WTC11 (cell line): ENCODE measurements at places on chromosomes 2 and 18. TPM values are rescaled to one million over a fixed set of nuclear protein-coding genes. Genes with fewer than 3 reads are reported as not detected.

The PSTPIP2 gene
- total RNA-seq, result 1.9 to 2.5 TPM (median 1.9 TPM) in 3 replicates

The GDF7 gene
- 0.18 to 0.55 TPM (median 0.23 TPM) in 3 replicates for total RNA-seq

The PLA2R1 gene
- total RNA-seq, result 0.76 to 1.1 TPM (median 0.92 TPM) in 3 replicates

The TCF4 gene
- total RNA-seq, result 100 to 104 TPM (median 104 TPM) in 3 replicates

The PLGLB1 gene
- 0.44 to 0.55 TPM (median 0.52 TPM) in 3 replicates for total RNA-seq

The FMNL2 gene
- total RNA-seq, result 43.0 to 45.5 TPM (median 43.7 TPM) in 3 replicates

The OBSL1 gene
- total RNA-seq, result 159 to 221 TPM (median 213 TPM) in 3 replicates

The CDH2 gene
- total RNA-seq, result 15.9 to 17.3 TPM (median 16.9 TPM) in 3 replicates

The CRYBA2 gene
- total RNA-seq, result not detected in 3 replicates

GRCh38 chr2:10330700-10331026 is 28.0 kb downstream of the HPCAL1 start:
- no peak for DNase-seq

DNA sequence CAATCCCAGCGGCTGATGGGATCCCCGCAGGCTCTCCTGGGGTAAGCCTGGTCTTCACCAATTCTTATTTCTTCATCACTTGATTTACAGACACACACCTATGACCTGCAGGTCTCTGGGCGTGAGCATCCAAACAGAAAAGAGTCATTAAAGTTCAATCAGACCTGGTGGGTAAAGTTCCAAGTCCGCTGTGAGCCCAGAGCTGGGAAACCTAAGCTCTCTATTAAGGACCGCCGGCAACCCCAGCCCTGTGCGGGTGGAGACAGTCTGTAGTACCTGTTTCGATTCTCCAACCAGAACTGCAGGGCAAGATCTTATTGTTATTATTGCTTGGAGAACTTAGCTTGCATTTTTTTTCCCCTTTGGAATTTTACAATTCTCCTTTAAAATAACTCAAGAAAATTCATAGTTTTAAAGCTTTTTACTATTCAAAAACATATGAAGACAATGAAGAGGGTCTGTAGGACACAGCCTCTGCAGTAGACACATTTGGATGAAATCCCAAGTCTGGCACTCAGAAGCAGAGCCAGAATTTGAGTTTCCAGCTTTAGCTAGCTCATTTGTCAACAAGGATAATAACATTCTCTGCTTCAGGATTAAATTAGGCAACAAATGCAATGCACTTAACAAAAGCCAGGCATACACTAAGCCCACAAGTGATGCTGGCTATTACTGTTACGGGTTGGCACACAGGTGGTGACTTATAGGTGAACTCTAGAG is 376.4 kb downstream of the INSIG2 start:
- no peak for DNase-seq

GRCh38 chr2:21310493-21310892 is 186.7 kb downstream of the TDRD15 start:
- DNase-seq, result no peak

DNA sequence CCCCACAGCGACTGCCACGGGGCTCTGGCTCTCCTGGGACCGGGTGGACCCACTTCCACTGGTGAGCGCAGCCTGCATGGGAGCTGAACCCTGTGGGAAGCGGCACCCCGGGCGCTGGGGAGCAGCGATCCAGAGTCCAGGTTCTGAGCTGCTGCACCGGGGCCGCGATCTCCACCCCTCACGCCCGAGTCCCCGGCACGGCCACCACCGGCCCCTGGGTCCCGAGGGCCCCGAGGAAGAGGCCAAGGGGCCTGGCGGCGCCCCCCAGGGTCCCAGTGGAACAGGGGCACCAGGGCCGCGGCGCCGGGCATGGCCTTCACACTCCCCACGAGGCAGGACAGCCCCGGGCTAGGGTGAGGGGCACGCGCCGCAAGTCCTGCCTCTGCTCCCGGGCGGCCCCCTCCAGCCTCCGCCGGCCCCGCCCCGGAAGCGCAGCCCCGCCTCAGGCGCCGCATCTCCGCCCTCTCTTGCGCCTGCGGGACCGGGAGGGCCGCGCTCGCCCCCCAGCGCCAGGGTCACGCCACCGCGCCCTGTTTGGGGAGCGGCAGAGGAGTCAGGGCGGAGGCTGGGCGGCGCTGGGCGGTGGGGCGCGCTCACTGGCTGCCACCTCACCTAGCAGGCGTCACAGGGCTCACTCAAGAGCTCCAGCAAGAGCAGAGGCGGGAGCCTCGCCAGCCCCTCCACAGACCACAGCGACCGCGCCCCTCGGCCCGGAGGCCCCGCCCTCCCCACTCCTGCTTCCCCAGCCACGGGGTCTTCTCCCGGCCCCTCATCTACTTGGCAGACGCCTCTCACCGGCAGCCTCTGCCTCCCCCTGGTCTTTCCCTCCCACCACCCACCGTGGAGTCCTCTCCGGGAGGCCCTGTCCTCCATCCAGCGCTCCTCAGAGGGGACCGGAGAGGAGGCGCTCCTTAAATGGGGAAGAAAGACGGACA is 26.8 kb downstream of the THAP4 start:
- DNase-seq, result peak; percentile 97

GRCh38 chr2:133492719-133493380 is 75.4 kb downstream of the NCKAP5 start:
- no peak for DNase-seq

GRCh38 chr2:3956406-3956805 is 253.0 kb downstream of the DCDC2C start:
- no peak for DNase-seq

DNA sequence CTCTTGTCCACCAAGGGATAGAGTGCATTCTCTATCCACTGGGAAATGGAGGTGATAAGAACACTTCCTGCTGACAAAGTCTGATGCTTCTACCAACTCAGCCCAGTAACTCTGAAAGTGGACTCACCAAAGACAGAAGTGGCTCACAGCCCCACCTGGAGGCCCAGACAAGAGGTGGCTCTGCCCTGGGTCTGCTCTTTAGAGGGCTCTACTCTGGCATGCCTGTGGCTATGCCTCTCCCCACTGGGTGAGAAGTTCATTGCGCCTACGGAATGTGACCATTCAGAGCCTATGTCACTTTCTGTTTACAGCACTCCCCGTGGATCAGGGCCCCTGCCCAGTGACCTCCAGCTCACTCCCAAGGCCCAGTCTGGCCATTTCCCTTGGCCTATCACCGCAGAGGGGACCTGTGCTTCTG is 13.5 kb upstream of the XDH start:
- DNase-seq, result peak; percentile 43
